Stimulated activated CD4-positive, alpha-beta T cell treated with anti-CD3 and anti-CD28 coated beads, Interleukin-4, amount 100 ng/mL, for 4 hours (primary cell): ENCODE measurements at places on chromosomes 7 and 10.

DNA sequence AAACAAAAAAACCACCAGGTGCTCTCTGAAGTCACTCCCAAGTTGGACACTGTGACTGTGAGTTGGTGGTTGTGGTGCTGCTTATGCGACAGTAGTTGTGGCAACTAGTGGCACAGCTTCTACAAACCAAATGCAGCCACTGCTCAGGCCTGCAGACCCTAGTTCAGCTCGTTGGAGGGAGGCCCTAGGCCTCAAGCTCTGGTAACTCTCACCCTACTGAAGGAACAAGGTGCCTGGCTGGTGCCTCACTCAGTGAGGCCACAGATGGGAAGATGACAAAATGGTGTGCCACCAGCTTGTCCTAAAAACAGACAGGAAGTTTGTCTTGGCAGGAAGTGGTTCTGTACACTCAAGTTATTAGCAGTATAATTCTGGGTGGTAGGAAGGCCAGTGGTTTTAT is 45.3 kb upstream of the RAPGEF5 start:
- no peak for DNase-seq

GRCh38 chr10:100362570-100363496 is 15.8 kb downstream of the SCD start:
- DNase-seq: no peak

GRCh38 chr10:90801608-90802007 is 56.2 kb downstream of the HTR7 start:
- DNase-seq: no peak

GRCh38 chr10:970311-971149 is 17.7 kb upstream of the GTPBP4 start:
- DNase-seq: no peak

DNA sequence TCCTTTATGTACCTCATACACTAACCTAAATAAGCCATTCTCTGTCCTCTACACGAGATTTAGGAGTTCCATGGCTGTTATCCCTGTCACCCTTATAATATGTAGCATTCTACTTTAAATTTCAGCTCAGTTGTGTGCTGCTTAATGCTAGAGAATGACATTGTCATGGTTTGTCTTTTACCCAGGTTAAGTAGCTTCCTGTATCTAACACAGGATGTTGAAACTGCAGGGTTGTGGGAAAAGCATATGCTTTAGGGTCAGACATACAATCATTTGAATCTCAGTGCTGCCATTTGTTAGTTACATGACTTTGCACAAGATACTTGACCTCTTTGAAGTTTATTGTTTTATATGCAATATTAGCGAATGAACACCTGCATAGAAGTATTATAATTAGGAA is 235.1 kb upstream of the CACNA2D1 start:
- no peak for DNase-seq

GRCh38 chr7:22093001-22093400 is 147.3 kb upstream of the CDCA7L start:
- DNase-seq: no peak

GRCh38 chr10:48614481-48615390 is 9.9 kb upstream of the ARHGAP22 start:
- DNase-seq: no peak

GRCh38 chr7:6234384-6234783 is 38.0 kb downstream of the CYTH3 start:
- no peak for DNase-seq

DNA sequence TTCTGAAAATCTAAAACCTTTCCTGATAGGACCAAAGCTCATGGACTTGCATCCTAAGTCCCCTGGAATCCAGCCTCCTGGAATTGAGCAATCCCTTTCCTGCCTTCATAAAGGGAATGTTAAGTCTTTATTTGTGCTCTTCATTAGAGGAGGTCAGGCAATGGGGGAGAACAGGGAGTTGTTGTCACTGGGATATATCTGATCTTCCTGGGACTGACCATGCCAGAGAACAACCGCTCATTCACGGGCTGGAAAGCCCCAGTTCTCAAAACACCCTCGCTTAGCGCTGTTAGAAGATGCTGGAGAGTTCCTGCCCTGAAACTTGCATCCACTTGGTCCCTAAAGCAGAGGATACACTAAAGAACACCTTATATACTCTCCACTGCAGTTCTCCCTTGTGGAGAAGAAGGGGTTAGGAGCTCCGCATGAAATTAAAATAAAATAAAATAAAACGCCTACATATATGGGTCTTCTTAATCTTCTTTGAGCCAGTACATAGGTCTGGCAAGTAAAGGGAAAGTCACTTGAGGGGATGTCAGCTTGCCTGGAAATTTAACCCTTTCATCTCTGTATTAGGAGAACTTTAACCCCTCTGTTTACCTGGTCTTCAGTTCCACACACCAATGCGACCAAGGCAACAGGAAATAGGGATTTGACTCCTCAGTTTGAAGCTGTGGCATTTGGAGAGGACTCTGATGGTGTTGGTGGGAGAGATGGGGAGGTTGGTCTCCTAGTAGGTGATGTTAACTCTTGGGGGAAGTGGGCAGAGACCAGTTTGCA is 1.2 kb downstream of the SORCS1 start:
- no peak for DNase-seq

GRCh38 chr7:20279979-20280378 is 50.7 kb upstream of the ITGB8 start:
- no peak for DNase-seq

DNA sequence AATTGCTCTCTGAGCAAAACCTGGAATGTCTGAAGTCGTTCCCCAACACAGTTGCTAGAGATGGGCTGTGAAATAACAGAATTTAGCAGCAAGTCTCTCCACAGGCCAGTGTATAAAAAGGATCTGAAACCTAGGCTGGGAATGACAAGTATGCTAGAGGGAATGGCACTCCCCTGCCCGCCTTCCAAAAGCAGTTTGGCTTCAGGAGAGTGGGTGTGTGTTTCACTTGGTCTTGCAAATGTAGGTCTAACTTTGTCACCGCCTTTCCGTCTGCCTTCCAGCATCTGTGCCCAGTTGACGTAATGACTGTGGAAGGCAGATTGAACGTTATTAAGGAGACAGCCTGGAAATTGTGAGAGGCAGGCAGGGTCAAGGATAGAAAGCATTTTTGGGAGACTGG is 18.0 kb upstream of the MTURN start:
- DNase-seq: no peak

GRCh38 chr7:68688416-68689086 is 909.7 kb upstream of the AUTS2 start:
- no peak for DNase-seq

DNA sequence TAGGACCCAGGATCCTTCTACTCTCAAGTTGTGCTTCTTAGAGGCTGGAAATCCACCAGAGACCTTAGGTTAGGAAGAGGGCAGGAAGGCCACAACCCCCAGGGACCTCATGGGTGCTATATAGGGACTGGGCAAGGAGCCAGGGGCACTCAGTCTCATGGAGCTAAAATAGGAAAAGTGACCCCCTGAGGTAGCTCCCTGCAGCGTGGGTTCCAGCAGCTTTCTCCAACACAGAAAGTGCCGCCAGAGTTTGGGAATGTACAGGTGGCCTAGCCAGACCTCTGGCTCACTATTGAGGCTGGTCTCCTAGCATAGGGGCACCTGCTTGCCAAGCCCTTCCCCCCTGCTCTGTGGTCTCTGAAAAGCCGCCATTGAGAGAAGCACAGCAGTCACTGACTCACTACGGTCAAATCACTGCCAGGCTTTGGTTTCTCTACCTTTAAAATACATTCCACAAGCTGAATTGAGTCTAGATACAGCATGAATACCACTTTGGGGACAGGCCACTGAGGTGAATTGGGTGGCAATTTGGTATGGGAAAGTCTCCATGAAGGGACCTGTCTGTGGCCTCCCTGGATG is 333.2 kb upstream of the PODXL start:
- no peak for DNase-seq

DNA sequence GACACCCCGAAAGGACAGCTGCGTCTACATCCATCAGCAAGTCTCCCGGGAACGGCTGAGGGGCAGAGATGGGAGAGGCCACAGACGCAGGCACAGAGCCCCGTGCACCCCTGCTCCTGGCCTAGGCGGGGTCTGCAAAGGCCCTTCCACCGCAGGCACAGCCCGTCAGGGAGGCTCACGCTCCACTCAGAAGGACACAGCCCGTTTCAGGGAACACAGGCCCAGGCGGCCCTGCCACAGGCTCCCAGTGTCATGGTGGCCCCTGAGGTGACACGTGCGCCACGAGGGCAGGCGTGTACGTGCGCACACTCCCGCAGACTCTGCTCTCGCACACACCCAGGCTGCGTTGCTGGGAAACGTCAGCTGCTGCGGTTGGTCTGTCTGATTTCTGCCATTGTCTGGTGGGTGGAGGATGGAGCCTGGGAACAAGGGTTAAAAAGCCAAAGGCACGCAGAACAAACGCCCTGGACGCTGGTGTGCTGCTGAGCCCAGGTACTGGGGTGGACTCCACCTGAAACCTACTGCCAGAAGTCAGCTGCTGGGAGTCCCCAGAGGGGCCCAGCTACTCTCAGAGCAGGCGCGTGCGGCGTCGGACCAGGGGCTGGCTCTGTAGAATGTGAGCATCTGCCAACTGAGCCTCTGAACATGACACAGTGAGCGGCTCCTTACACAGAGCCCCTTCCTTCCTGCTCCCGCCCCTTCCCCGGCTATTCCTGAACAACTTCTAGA is 13.1 kb downstream of the GPER1 start:
- no peak for DNase-seq

DNA sequence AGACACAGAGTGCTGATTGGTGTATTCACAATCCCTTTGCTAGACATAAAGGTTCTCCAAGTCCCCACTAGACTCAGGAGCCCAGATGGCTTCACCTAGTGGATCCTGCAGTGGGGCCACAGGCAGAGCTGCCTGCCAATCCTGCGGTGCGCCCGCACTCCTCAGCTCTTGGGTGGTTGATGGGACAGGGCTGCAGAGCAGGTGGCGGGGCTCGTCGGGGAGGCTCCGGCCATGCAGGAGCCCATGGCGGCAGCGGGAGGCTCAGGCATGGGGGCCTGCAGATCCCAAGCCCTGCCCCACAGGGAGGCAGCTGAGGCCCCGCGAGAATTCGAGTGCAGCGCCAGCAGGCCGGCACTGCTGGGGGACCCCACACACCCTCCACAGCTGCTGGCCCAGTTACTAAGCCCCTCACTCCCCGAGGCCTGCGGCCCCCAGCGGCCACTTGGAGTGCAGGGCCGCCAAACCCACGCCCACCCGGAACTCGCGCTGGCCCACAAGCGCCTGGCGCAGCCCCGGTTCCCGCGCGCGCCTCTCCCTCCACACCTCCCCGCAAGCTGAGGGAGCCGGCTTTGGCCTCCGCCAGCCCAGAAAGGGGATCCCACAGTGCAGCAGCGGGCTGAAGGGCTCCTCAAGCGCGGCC is 7.7 kb upstream of the BET1 start:
- no peak for DNase-seq

- DNase-seq: no peak
Observed at GRCh38 chr10:35458500-35459448, 122.5 kb downstream of the CCNY start.

DNA sequence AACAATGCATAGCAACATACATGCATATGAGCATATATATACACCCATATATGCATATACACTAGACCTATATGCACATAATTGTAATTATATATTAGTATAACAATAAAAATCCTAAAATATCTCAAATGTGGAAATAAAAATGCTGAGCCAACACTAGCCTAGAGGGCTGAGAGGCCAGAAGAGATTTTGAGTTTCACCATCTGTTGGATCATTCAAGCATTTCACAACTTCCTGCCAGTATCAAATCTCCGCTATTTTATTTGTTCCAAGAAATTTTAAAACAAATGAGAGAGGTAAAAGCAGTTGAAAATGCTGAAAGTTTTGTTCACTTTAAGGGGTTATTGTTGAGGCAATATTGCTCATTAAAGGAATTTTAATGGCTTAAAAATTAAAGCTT is 187.0 kb downstream of the PCDH15 start:
- no peak for DNase-seq

DNA sequence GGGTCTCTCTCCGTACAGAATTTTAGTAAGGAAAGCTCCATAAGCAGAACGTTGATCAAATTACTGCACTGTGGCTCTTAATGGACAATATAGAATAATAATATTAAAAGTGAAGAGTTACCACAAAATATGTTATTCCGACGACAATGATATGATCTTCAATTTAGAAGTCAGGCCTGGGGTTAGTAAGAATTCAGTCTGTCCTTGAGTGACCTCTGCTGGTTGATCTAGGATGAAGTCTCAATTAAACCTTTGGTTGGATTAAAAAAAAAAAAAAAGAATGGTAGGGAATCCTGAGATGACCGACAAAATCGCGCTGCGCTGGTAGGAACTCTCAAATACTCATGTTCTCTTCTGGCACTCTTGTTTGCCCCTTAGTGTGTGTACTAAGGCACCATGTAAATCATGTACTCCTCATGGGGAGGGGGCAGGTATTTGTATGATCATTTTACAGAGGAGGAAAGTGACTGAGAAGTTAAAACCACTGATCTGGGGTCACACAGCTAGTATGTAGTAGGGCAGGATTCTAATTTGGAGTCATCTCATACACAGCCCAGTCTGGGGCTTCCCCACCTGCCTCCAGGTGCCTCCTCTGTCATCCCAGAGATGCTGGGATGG is 161.3 kb upstream of the NPVF start:
- DNase-seq: no peak

- DNase-seq: no peak
Observed at GRCh38 chr7:6139189-6139996, 108.2 kb downstream of the ANKRD61 start.

DNA sequence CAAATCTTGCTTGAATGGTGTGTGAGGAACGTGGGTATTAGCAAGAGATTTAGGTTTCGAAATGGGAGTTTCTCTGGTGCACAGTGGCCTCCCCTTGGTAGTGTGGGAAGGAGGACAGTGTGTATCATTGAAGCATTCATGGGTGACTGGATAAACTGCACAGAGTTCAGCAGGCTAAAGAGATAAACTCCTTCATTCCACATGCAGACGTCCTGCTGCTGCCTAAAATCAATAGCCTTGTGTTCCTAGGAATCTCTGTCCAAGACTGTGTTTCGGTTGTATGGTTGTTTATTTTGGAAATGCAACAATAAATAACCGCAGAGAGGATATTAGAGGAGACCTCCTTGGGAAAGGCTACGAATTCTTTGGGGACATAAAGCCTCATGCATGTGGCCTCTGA is 100.9 kb upstream of the FAM171A1 start:
- DNase-seq: no peak

DNA sequence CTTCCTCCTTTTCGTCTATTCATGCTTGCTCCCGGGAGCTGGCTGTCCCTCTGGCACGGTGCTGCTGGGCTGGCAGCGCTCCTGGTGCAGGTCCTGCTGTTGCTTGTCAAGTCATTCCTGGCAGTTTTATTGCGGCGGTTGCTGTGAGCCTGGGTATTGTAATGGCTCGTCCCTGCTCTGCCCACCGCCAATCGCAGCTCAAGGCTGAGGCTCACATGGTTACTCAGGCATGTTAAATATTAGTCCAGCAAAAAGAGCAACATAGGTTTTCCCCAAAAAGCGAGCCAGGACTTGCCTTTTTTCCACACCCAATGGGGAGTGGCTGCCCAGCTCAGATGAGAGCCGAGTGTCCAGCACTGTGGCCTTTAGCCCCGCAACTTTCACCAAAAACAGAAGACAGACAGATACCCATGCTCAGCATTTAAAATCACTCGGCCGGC is 492.9 kb upstream of the FOXK1 start:
- no peak for DNase-seq

GRCh38 chr10:89949496-89949895 is 248.1 kb downstream of the KIF20B start:
- DNase-seq: no peak
